ENCODE measurements at places on chromosomes 1 and 21. TPM values are rescaled to one million over a fixed set of nuclear protein-coding genes. Genes with fewer than 3 reads are reported as not detected.

The FCRL4 gene
- not detected for total RNA-seq

The TTC34 gene
- 0.05 TPM for total RNA-seq

The S100A7 gene
- total RNA-seq = not detected

The CC2D1B gene
- total RNA-seq = 13.5 TPM

The GCSAML gene
- not detected for total RNA-seq

The NOS1AP gene
- 0.41 TPM for total RNA-seq

The LMX1A gene
- total RNA-seq = not detected

The RHBG gene
- total RNA-seq = not detected

The SPATA17 gene
- total RNA-seq = 2.7 TPM

The PPP1R8 gene
- total RNA-seq = 36.4 TPM

The PLPPR4 gene
- total RNA-seq = not detected

The CD1E gene
- not detected for total RNA-seq

The DYNLT5 gene
- total RNA-seq = not detected

The LCE3E gene
- total RNA-seq = not detected

The FMO1 gene
- not detected for total RNA-seq

The SLC6A17 gene
- 5.0 TPM for total RNA-seq

The FCER1G gene
- not detected for total RNA-seq

The S100A16 gene
- 520 TPM for total RNA-seq

The CELA2B gene
- total RNA-seq = not detected

The RNU1-3 gene
- not detected for total RNA-seq

The CD247 gene
- total RNA-seq = 0.15 TPM

The FCRL5 gene
- not detected for total RNA-seq

The EIF2D gene
- total RNA-seq = 34.2 TPM

The SPRR2G gene
- not detected for total RNA-seq

The PRKAA2 gene
- total RNA-seq = 2.6 TPM

The SLC30A2 gene
- total RNA-seq = not detected

The CNR2 gene
- not detected for total RNA-seq

The SF3B4 gene
- 136 TPM for total RNA-seq

The DNAJC16 gene
- total RNA-seq = 5.0 TPM

The CLCA1 gene
- not detected for total RNA-seq

The PCAT6 gene
- total RNA-seq = 3.0 TPM

The RPE65 gene
- total RNA-seq = not detected

The S100A5 gene
- 0.42 TPM for total RNA-seq

The CSMD2 gene
- not detected for total RNA-seq

The LGR6 gene
- 0.74 TPM for total RNA-seq

The PAQR7 gene
- 2.5 TPM for total RNA-seq

The HSPA6 gene
- 3.1 TPM for total RNA-seq

The ZSWIM5 gene
- 0.81 TPM for total RNA-seq

The PAPPA2 gene
- total RNA-seq = not detected

The TINAGL1 gene
- total RNA-seq = 0.69 TPM

The RHEX gene
- not detected for total RNA-seq

The NLRP3 gene
- not detected for total RNA-seq

The TLCD4 gene
- 3.6 TPM for total RNA-seq

The CRNN gene
- total RNA-seq = not detected

The GPR25 gene
- not detected for total RNA-seq

The IQGAP3 gene
- total RNA-seq = 11.6 TPM

The TSSK3 gene
- not detected for total RNA-seq

The CLEC20A gene
- not detected for total RNA-seq

The SPATA21 gene
- not detected for total RNA-seq

The HES2 gene
- total RNA-seq = 4.7 TPM

The CCDC185 gene
- not detected for total RNA-seq

The CDC42 gene
- 215 TPM for total RNA-seq

Data from A549 treated with RU486 at 1 μM for 4 hours (cell line).